Activated CD4-positive, alpha-beta memory T cell treated with anti-CD3 and anti-CD28 coated beads for 36 hours (primary cell): ENCODE measurements at places on chromosomes 2 and 18.

GRCh38 chr2:112691881-112692281 is 28.9 kb upstream of the NT5DC4 start:
- DNase-seq, result peak; percentile 61

DNA sequence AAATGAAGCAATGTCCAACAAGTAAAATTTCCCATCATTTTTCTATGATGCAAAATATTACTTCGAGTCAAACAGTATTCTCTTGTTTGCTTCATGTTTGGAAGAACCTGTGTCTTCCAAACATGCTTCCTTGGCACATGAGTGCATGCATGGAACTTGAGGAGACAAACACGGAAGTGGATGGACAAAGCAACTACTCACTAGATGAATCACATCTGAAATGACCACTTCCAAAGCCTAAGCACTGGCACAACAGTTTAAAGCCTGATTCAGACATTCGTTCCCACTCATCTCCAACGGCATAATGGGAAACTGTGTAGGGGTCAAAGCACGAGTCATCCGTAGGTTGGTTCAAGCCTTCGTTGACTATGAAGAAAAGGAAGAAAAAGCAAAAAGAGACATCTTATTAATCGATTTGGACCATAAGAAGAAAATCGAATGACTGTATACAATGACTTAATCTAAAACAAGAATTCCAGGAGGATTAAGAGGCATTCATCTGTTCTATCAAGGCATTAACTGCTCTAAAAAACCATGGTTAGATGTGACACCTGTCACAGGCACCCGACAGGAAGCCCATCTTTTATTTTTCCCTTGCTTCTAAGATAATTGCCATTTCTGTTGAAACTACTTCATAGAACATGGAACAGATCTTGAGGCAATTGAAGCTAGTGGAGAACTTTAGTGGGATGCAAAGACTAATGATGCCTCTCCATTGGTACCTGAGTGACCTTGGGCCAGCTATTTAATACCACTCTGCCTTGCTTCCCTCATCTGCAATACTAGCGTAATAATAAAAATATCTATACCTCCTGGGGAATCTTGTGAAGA is 56.0 kb downstream of the ATIC start:
- no peak for DNase-seq

- no peak for DNase-seq
Measured at GRCh38 chr2:13917958-13918357, 714.6 kb upstream of the LRATD1 start.

DNA sequence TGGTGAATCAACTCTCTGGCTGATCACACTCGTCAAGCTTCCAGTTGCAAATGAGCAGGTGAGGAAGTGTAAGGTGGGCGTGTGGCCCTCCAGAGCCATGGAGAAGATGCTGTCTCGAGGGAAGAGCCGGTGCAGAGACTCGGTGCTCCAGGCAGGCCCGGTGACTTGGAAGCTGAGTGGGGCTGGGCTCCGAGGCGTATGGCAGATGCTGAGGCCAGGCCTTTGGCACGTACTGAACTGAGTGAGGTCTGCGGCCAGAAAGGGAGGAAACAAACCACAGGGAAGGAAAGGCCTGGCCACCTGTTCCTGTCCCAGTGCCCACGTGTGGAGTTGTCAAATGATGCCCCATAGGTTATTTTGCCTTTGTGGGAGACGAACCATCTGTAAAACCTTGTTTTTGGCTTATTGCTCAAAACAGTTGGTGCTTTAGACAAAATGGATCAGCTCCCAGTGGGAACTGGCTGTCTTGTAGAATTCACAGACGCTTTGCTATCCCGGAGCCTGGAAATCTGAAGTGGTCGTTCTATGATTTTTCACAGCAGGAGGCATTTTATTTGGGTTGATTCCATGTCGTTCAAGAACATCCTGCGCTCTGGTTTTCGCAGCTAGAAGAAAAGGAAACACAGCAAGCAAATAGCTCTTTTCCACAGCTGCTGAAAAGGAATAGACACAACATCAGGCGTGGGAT is 117.5 kb upstream of the TMEM18 start:
- no peak for DNase-seq

DNA sequence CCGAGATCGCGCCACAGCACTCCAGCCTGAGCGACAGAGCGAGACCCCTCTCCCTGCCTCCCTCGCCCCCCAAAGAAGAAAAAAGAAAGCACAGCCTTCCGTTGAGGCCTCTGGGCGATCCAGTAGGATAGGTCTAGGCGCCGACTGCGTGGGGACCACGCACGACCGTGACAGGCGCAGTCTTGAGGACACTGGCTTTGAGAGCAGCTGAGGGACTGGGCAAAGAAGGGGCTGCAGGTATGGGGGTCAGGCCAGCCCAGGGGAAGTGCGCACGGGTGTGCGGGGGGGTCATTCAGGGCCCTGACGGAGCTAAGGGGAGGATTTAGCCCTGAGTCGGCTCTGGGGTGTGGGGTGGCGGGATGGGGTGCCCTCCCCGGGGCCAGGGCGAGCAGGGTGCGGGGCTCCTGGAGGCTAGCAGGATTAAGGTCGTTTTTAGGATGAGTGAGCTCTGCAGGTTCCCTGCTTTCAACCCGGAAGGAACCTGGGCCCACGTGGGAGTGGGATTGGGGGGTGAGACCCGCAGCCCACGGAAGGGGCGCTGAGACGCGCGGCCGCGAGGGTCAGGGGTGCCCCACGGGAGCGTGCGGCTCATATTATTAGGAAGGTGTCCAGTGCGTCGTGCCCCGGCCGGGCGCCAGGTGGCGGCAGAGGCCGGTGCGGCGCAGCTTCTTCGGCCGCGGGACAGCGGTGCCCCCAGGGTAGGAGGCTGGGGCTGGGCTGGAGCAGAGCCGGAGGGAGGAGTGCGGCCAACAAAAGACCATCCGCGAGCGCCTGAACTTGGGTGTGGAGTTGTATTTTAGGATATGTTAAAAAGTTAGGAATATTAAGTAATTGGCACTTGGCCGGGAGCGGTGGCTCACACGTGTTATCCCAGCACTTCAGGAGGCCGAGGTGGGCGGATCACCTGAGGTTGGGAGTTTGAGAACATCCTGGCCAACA is 20.5 kb upstream of the ZNF236 start:
- peak; percentile 60 for DNase-seq
